Adrenal gland (tissue), 19 donors: ENCODE measurements at places on chromosomes 5 and 9. TPM values are rescaled to one million over a fixed set of nuclear protein-coding genes. Genes with fewer than 3 reads are reported as not detected.
A peak's percentile ranks its signal among the peaks of the same experiment; 100 is the strongest.

DNA sequence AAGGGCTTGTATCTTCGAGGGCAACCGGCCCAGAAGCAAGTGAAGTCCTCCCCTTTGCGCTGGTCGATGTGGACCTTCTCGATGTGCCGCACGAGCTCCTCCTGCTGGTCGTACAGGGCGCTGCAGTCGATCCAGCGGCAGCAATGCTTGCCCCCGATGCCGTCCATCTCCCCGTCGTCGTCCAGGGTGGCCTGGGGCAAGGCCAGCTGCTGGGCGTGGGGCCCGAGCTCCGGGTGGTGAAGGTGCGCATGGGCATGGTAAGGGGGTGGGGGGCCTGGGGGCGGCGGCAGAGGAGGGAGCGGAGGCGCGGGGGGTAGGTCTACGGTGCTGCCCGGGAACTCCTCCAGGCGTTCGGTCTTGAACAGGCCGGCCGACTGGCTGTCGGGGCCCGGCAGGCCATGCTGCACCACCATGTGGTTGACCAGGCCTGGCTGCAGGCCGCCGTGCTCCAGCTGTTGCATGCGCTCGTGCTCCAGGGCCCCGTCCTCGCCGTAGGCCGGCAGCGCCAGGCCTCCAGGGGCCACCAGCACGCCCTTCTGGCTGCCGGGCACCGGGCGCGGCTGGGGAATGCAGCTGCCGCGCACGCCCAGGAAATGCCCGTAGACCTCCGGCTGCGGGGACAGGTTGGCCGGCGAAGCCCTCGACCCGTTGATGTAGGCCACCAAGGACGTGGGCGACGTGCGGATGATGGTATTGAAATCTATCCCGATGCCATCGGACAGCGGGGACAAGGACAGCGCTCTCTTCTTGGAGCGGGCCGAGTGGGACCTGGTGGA is 181.8 kb downstream of the GLIS3 start:
- H3K27me3 ChIP-seq, result no peaks in the 10 kb centered on the region
- H3K36me3 ChIP-seq, result no peaks in the 10 kb centered on the region
- no peak overlapping the region for H3K4me3 ChIP-seq
- no peak for DNase-seq
- no peaks in the 10 kb centered on the region for H3K4me1 ChIP-seq
- H3K27ac ChIP-seq, result no peak overlapping the region

The SLC6A3 gene
- total RNA-seq, result not detected

DNA sequence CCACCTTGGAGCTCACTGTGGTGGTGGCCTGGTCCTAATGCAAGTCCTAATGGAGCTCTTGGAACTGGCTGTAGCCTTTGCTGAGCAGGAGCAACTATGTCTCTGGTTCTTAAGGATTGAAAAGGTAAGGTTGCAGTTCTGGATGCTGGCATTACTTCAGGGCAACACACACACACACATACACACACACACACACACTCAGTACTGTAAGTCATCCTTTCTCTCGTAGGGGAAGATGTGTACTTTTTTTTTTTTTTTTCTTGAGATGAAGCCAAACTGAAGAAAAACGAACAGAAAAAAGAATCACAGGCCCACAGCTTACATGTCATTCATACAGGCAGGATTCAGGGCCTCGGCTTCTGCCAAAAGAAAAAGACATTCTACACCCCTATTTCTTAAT is 81.1 kb upstream of the RPS23 start:
- no peak overlapping the region for H3K4me3 ChIP-seq
- peaks cover 32% of the 10 kb centered on the region for H3K4me1 ChIP-seq
- no peaks in the 10 kb centered on the region for H3K36me3 ChIP-seq
- DNase-seq, result no peak
- no peaks in the 10 kb centered on the region for H3K27me3 ChIP-seq
- H3K27ac ChIP-seq, result peak overlapping the region; percentile 24

- no peaks in the 10 kb centered on the region for H3K27me3 ChIP-seq
- no peak for DNase-seq
- no peak overlapping the region for H3K27ac ChIP-seq
- no peak overlapping the region for H3K4me3 ChIP-seq
- no peaks in the 10 kb centered on the region for H3K4me1 ChIP-seq
Measured at GRCh38 chr5:113614191-113614590, 100.7 kb downstream of the YTHDC2 start.

GRCh38 chr9:136609838-136610311 is 52.8 kb upstream of the EGFL7 start:
- no peaks in the 10 kb centered on the region for H3K36me3 ChIP-seq
- H3K4me3 ChIP-seq, result no peak overlapping the region
- no peak for DNase-seq
- no peaks in the 10 kb centered on the region for H3K27me3 ChIP-seq

DNA sequence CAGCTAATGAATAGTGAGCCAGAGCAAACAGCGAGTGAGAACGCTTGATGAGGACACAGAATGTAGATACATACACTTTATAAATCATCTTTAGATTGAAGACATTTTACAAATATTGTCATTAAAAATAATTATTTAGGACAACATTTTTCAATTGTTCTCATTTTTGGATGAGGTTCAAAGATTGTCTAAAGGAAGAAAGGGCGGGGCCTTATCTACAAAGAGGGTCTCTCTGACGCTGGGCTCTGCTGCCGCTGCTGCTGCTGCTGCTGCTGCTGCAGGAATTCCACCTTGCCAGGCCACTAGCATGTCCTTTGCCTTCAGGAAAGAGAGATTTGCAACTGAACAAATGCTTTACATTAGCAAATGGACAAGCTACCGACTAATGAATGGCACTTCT is 220.7 kb upstream of the TMEM161B start:
- H3K4me1 ChIP-seq, result no peaks in the 10 kb centered on the region
- DNase-seq, result no peak
- H3K27me3 ChIP-seq, result no peaks in the 10 kb centered on the region
- no peak overlapping the region for H3K27ac ChIP-seq

The LHX3 gene
- total RNA-seq, result not detected

DNA sequence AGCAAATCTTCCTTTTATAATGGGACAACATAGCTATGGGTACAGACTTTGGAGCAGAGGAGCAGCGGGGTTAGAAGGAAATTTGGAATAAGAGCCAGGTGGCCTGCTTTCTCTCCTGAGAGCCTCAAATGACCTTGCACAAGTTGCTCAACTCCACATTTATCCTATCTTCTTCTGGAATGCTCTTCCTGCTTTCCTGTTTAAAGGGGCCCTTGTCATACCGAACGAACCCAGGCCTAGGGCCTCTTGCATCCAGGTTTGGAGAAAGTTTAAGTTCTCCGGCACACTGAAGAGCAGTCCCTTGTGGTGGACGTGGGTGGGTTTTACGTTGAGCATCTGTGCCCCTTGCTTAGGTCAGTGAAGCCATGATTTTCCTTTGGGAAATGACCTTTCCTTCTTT is 197.9 kb upstream of the NR3C1 start:
- H3K27me3 ChIP-seq, result peaks cover 6% of the 10 kb centered on the region
- DNase-seq, result no peak
- no peaks in the 10 kb centered on the region for H3K36me3 ChIP-seq
- no peak overlapping the region for H3K4me3 ChIP-seq
- H3K4me1 ChIP-seq, result no peaks in the 10 kb centered on the region
- H3K27ac ChIP-seq, result no peak overlapping the region

DNA sequence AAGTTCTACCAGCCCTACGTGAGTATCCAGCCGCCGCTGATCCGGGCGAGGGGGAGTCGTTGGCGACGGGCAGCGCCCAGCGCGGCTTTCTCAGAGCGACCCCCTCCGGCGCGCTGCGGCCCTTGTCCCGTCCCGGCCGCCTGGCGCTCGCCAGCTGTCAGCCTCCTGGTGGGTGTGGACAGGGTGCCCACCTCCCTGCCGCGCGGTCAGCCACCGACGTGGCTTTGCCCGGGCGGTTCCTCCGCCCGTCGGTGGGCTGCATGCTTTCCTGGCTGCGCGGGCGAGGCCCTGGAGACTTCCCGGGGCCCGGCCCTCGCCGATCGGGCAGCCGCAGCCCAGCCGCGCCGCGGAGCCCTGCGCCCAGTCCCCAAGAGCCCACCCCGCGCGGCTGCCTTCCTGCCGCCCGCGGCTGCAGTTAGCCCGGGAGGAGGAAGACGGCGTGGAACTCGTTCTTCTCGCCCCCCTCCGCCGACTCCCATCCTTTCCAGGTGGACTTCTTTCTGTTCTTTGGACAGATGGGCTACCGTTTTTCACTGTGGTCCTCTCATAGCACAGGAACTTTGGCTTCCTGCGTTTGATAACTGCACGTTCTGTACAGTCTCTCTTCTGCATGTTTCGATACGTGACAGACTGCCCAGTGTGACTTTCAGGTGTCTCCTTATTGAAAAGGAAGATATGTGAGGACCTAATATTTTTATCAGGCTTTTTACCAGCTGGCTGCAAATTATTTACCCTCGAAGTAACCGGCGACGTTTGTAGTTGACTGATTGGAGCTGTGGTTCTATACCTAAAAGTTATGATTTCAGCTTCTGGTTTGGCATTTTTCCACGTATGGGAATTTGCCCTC is 577 bp downstream of the AP3S1 start:
- peak overlapping the region; percentile 84 for H3K27ac ChIP-seq
- peak overlapping the region; percentile 18 for H3K4me3 ChIP-seq
- peaks cover 52% of the 10 kb centered on the region for H3K4me1 ChIP-seq

DNA sequence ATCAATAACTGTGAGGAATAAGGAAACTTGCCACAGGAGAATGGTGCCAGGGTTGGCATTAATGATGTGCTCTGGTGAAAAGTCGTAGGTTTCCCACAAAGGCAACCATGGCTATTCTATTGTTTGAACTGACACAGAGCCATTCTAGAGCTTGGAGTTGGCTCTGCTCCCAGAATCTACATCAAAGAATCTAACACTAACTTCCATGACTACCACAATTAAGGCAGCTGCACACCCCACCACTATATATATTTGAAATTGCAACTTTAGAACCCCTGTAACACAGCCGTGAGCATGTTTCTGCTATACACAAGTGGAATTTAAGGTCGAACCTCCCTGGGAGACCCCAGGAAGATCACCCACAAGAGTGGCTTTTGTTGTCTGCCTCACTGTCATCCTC is 89.7 kb upstream of the CCDC152 start:
- no peak overlapping the region for H3K4me3 ChIP-seq
- no peaks in the 10 kb centered on the region for H3K27me3 ChIP-seq
- H3K4me1 ChIP-seq, result no peaks in the 10 kb centered on the region
- H3K36me3 ChIP-seq, result no peaks in the 10 kb centered on the region

- no peak overlapping the region for H3K27ac ChIP-seq
- DNase-seq, result no peak
- H3K4me1 ChIP-seq, result no peaks in the 10 kb centered on the region
- H3K36me3 ChIP-seq, result no peaks in the 10 kb centered on the region
Measured at GRCh38 chr5:58737671-58738070, 154.8 kb downstream of the RAB3C start.

DNA sequence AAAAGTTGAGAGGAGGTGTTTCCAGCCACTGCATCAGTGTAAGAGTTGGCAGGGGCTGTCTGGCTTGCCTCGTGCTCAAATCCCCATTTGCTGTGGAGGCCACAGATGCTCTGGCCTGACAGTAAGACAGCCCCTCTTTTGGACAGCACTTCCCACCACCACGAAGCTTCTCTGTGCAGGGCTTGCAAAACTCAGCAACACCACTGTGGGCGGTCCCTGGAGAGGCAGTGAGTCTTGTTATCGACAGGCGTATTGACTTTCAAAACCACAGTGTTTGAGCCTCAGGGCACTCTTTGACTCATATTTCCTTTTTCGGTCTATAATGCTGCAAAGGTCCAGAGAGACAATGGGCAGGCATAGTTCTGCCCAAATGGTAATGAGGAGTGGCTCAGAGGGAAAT is 539.5 kb downstream of the EBF1 start:
- no peak overlapping the region for H3K4me3 ChIP-seq
- H3K4me1 ChIP-seq, result no peaks in the 10 kb centered on the region
- H3K36me3 ChIP-seq, result no peaks in the 10 kb centered on the region
- H3K27me3 ChIP-seq, result no peaks in the 10 kb centered on the region
- no peak for DNase-seq

The CXCL14 gene
- total RNA-seq, result 2.7 TPM

DNA sequence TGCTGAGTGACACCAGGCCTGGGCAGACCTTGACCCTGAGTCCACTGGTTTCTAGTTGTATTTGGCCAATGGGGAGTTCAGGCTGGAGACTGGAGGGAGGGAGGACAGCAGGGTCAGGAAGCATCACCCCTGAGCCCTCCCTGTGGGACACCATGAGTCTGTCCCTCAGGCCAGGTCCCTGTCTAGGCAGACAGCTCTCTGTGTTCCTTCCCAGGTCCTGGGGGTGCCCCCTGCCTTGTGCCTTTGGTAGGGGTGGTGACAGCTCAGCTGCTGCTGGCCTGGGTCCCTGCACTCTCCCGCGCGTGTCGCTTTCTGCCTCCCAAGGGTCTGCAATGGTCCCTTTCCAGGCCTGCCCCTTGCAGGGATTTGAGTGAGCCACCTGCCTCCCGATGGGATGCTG is 125.5 kb downstream of the OLFM1 start:
- H3K4me1 ChIP-seq, result peaks cover 4% of the 10 kb centered on the region
- peaks cover 3% of the 10 kb centered on the region for H3K27me3 ChIP-seq
- H3K4me3 ChIP-seq, result no peak overlapping the region
- H3K27ac ChIP-seq, result no peak overlapping the region

- no peaks in the 10 kb centered on the region for H3K27me3 ChIP-seq
- peaks cover 33% of the 10 kb centered on the region for H3K4me1 ChIP-seq
- H3K4me3 ChIP-seq, result no peak overlapping the region
- DNase-seq, result peak; percentile 51
Measured at GRCh38 chr5:132470010-132470392, 20.6 kb downstream of the IRF1 start.

- H3K4me1 ChIP-seq, result no peaks in the 10 kb centered on the region
- DNase-seq, result no peak
- H3K27ac ChIP-seq, result no peak overlapping the region
- no peak overlapping the region for H3K4me3 ChIP-seq
- H3K36me3 ChIP-seq, result no peaks in the 10 kb centered on the region
Measured at GRCh38 chr5:134427540-134428041, 15.9 kb upstream of the CDKN2AIPNL start.

GRCh38 chr9:136407911-136408310 is 2.5 kb downstream of the ENTR1 start:
- no peak overlapping the region for H3K27ac ChIP-seq
- no peaks in the 10 kb centered on the region for H3K27me3 ChIP-seq
- H3K36me3 ChIP-seq, result no peaks in the 10 kb centered on the region

- no peaks in the 10 kb centered on the region for H3K36me3 ChIP-seq
- no peak overlapping the region for H3K4me3 ChIP-seq
- DNase-seq, result no peak
- H3K27ac ChIP-seq, result no peak overlapping the region
- H3K27me3 ChIP-seq, result no peaks in the 10 kb centered on the region
Measured at GRCh38 chr5:156474251-156474650, 147.3 kb downstream of the SGCD start.

DNA sequence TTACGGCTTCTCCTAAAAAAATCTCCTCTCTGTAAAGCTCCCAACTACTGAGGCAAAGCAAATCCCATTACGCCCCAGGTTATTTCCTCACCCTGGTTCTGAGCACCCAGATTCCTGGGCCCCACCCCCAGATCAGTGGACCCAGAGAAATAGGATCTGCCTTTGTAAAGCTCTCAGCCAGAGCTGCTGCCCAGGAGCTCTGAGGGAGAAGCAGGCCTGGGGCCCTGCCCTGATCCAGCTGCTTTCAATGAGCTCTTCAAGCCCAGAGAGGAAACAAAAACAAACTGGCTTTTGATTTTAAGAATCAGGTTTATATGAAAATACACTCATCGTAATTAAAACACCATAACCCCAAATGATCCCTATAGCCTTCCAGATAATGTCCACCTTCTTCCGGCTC is 124.5 kb downstream of the C5orf15 start:
- no peaks in the 10 kb centered on the region for H3K4me1 ChIP-seq
- no peaks in the 10 kb centered on the region for H3K36me3 ChIP-seq
- DNase-seq, result no peak
- no peak overlapping the region for H3K4me3 ChIP-seq
- H3K27ac ChIP-seq, result no peak overlapping the region
